Sigmoid colon (tissue), 7 donors: ENCODE measurements at places on chromosomes 7 and 10. TPM values are rescaled to one million over a fixed set of nuclear protein-coding genes. Genes with fewer than 3 reads are reported as not detected.
A peak's percentile ranks its signal among the peaks of the same experiment; 100 is the strongest.

DNA sequence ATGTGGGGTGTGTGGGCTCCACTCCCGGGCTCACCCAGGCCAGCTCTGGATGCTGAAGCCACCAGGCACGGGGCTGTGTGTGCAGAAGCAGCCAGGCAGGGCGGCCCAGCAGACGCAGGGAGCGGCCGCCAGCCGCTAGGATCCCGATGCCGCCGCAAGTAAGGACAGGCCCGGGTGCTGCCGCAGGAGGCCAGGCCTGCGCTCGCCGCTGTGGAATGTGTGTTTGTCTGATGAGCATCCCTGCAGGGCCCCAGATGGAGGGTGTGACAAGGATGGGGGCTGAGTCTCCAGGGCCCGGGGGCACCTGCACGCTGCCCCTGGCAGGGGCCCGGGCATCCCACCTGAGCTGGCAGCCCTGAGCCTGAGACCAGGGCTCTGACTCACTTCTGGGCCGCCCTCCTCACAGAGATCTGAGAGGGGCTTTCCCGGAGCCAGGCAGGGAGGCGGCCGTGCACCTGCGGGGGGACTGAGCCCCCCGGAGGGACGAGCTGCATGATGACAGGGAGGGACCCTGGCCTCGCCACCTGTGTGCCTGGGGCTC is 101.5 kb downstream of the FOXL3 start:
- no peak for DNase-seq

- DNase-seq, result no peak
Observed at GRCh38 chr10:21257919-21258318, 267.6 kb downstream of the SKIDA1 start.

- no peak for DNase-seq
Observed at GRCh38 chr10:80261316-80262030, 28.0 kb downstream of the MAT1A start.

DNA sequence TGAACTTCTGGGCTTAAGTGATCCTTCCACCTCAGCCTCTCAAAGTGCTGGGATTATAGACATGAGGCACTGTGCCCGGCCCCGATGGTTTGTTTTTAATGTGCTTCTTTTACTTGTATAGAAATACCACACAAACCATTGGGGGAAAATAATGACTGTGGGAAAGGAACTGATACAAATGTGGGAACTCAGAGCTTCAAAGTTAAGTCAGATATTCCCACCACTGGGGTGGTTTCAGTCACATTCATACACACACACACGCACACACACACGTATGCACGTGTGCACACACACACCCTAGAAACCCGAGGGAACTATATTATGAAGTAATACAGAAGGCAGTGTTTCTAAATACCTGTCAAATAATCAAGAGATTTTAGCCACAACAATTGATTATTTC is 17.0 kb downstream of the CPA4 start:
- no peak for DNase-seq

- no peak for DNase-seq
Observed at GRCh38 chr7:42833411-42833810, 78.5 kb downstream of the C7orf25 start.

- DNase-seq, result peak; percentile 75
Observed at GRCh38 chr7:27115221-27116026, 12.9 kb upstream of the HOXA2 start.

- no peak for DNase-seq
Observed at GRCh38 chr7:117032810-117033209, 79.5 kb downstream of the ST7 start.

DNA sequence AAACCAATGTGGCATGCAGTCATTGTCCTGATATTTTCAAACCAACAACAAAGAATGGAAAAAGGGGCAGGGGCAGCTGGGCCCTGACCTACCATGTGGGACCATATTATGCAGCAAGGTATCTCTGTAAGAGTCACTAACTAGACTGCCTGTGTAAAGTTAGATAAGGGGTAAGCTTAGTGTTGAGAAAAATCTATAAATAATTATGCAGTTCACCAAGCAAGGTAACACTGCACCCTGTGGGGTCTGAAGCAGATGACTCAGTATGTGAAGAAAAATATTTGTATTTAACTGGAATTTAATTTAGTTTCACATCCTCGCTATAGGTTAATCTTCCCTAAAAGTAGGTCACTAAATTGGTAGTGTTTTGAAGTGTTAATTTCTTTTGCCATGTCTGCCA is 99.3 kb downstream of the PPP1R3A start:
- DNase-seq, result no peak

- DNase-seq, result peak; percentile 89
Observed at GRCh38 chr7:76397409-76398183, 11.9 kb downstream of the SSC4D start.

GRCh38 chr10:109968953-109969759 is 38.6 kb upstream of the ADD3 start:
- no peak for DNase-seq

DNA sequence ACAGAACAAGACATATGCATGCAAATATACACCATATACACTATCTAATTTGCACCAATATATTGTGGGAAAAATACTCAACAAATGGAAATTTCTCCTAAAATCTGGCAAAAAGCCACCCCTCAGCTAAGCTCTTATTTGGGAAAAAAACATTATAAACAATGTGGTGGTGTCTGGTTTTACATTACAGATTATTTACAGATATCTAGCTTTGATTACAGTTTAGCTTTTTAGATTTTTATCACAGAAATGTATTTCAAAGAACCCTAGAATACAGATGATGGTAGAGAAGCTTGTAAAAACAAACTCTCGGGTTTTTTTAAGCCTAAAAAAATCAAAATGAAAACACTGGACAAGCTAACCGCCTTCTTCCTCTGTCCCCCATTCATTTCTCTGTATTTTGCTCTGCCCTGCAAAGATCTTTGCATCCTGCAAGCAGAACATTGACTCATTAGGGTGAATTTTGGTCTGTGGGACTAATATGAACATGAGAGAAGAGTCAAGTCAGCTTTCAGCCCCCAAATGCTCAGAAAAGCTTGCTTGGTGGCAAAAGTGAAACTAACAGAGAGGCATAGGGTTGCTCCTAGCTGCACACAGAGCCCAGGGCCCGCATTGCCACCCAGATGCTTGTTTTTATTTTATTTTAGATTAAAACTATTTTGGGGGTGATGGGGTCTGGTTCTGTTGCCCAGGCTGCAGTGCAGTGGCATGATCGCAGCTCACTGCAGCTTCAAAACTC is 88.8 kb upstream of the LYZL1 start:
- DNase-seq, result no peak

- no peak for DNase-seq
Observed at GRCh38 chr7:38909870-38910269, 879 bp upstream of the VPS41 start.

DNA sequence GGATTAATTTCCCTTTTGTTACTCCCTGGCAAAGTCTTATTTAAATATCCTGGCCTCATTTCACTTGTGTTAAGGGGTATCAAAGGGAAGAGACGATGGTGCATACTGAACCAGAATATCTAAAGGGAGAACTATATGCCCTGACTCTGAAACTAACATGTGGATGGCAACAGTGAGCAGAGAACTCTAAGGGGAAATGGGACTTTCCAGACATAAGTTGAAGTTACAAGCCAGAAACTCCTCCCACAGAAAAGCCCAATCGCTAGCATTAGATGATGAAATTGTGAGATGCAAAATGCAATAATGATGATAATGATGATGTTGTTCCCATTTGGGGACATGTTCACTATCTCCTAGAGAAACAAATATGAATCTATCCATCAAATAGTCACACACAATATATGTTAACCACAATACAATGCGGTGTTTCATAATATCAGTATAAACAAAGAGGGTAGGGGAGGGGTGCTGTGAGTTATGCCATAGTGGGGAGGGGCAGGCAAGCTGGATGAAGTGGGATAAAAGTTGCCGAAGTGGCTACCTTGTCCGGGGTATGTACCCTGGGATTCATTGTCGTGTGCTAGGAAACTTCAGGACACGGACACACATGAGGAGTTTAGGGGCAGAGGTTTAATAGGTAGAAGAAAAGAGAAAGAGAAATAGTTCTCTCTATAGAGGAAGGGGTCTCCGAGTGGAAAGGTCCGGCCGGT is 37.1 kb downstream of the TMEM229A start:
- DNase-seq, result no peak

GRCh38 chr7:7675686-7676085 is 35.1 kb downstream of the UMAD1 start:
- DNase-seq, result no peak

GRCh38 chr7:25615003-25615402 is 386.7 kb upstream of the NPVF start:
- no peak for DNase-seq

GRCh38 chr7:25624833-25625232 is 396.5 kb upstream of the NPVF start:
- DNase-seq, result no peak

DNA sequence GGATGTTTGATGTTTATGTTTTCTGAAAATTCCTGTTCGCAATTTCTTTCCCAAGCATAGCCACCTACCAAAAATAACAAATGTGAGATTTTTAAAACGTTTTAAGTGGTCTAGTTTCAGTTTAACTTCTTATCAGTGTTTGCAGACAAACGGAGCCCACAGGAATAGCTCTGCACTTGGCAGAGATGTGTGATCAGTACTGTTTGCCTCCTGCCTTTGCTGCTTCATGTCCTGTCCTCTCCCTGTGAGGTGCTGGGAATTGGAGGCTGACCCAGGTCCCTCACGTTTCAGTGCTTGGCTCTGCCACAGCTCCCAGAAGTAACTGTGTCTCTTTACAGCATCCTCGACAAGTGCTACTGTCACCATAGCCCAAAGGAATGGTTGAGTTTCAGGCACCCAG is 1.2 kb downstream of the UCN3 start:
- no peak for DNase-seq

DNA sequence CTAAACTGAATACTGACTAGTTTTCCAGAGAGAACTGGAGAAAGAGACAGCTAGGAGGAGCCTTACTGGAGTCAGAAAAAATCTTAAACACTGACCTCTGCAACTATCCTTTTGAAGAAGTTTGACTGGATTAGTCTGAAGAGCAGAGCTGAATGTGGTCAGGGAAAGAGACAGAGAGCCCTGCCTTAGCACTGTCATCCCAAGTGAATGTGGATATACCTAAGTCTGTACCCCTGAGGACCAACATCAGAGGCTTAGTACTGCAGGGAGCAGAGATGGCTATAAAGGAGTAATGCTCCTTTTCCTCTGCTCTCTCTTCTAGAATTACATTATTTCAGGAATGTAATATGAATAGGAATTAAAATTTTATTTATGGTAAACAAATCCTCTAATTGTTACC is 69.8 kb upstream of the TMEM140 start:
- no peak for DNase-seq

DNA sequence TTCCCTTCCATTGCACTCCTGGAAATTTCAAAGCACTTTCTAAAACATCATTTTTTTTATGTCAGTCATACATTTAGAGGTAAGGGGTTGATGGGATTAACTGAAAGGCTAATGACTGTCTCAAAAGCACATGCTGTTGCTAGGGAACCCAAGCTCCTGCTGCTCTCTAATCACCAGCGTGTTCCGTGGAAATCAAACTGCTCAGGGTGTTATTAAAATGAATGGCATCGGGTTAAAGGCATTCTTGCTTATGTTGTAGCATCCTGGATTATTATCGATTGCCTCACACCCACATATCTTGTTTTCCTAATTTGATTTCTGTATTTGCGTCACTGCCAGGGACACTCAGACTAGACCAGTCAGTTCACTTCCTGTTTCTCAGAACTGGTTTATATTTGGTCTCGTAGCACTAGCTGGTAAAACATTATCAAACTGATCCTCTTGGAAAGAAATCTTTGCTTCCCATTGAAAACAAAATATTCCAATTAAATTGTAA is 216.5 kb upstream of the MKLN1 start:
- DNase-seq, result no peak

Gene STK31
- 0.16 TPM for total RNA-seq

Gene TMEM270
- not detected for total RNA-seq

Gene ZNF12
- 24.1 TPM for total RNA-seq

Gene LRRN3
- total RNA-seq, result 3.3 TPM

Gene RPEL1
- total RNA-seq, result not detected

Gene MMD2
- not detected for total RNA-seq

Gene UCN3
- not detected for total RNA-seq

Gene FGF8
- not detected for total RNA-seq

Gene TYW1B
- total RNA-seq, result 2.5 TPM

Gene RINT1
- 16.1 TPM for total RNA-seq

Gene ZNF117
- 10.2 TPM for total RNA-seq
